Activated effector memory CD4-positive, alpha-beta T cell treated with Interleukin-2 at 50 U/mL for 16 hours (primary cell): ENCODE measurements at places on chromosomes 2 and 18.
A peak's percentile ranks its signal among the peaks of the same experiment; 100 is the strongest.

DNA sequence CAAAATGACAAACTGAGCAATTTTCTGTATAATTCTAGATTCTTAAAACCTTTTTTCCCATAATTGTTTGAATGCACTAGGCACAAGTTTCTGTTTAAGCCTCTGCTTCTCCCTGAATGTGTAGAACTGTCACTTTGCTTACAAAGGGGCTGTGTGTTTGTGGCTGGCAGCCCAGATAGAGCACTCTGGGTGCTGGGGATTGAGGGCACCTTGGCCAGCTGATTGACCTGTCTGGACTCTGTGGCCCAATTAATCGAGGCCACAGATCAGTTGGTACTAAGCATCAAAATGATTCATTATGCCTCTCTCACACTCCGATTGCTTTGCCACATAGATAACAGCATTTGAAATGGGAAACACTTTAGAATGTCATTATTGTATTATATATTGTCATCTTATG, 12.1 kb downstream of the ST8SIA3 start:
- DNase-seq = no peak

DNA sequence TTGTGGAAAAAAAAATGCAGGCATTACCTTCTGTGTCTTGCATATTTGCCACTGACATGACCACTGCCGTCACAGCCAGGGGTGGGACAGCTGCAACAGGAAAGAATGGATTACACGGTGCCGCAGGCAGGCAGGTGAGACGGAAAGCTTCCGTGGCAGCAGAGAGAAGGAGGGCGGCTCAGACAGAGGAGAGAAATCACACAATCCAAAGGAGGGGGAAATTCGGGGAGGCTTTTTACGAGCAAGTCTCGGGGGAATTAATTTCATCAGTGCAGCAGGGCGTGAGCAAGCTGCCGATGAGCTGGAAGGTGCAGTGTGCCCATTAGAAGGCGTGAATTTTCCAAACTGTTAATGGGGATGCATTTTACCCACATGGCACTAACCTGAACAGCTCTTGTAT, 234.8 kb upstream of the PXDN start:
- DNase-seq = no peak

DNA sequence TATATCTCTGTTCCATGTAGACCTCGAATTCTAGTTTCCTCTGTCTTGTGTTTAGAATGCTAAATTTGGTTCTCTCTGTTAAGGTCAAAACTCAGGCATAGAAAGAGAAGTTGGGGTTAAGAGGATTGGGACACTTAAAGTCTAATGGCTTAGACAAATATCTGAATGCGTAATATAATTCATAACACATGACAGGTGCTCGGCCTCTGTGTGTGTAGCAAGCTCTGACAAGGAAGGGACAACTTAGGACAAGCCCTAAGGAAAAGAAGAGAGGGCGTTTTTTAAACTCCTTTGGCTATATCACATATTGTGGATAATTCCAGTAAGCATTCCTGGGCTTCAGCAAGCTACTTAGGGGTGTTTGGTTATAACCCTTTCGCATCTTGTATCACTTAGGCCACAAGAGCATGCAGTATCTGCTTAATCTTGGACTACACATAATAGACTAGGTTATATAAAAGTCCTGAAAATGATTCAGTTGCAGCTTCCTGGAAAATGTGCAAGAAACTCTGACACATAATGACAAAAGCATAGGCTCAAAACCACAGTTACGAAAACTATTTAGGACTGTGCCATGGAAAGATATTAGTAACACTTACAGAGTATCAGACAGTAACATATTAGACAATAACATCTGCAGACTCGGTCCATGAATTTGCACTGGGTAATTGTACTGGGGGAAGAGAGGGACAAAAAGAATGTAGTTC, 16.1 kb upstream of the CREB1 start:
- DNase-seq = no peak

GRCh38 chr2:225086915-225087314, 44.6 kb upstream of the DOCK10 start:
- DNase-seq = no peak

- DNase-seq = no peak
Measured at GRCh38 chr2:54274781-54275242, 18.8 kb upstream of the TSPYL6 start.

DNA sequence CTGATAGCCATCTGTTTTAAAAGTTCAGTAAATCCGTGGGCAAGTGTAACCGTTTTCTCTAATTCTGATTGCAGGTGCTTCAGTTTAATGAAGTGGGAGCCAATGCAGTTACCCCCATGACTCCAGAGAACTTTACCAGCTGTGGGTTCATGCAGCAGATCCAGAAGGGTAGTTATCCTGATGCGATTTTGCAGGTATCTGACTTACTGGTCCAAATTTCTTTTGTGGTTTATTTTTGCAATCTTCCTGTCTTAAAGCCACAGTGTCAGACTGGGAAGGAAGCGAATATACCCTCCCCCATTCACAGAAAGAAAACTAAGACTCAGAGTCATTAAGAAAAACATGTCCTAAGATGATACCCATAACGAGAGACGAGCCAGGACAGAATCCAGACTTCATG, 7.7 kb downstream of the SERPINB2 start:
- no peak for DNase-seq

GRCh38 chr2:128535953-128536352, 217.3 kb upstream of the HS6ST1 start:
- DNase-seq = no peak

- no peak for DNase-seq
Measured at GRCh38 chr2:46461709-46462171, 17.6 kb upstream of the TMEM247 start.

GRCh38 chr2:238848976-238849853, 1.3 kb downstream of the TWIST2 start:
- no peak for DNase-seq

- DNase-seq = no peak
Measured at GRCh38 chr2:98932778-98933343, 3.2 kb downstream of the CRACDL start.

DNA sequence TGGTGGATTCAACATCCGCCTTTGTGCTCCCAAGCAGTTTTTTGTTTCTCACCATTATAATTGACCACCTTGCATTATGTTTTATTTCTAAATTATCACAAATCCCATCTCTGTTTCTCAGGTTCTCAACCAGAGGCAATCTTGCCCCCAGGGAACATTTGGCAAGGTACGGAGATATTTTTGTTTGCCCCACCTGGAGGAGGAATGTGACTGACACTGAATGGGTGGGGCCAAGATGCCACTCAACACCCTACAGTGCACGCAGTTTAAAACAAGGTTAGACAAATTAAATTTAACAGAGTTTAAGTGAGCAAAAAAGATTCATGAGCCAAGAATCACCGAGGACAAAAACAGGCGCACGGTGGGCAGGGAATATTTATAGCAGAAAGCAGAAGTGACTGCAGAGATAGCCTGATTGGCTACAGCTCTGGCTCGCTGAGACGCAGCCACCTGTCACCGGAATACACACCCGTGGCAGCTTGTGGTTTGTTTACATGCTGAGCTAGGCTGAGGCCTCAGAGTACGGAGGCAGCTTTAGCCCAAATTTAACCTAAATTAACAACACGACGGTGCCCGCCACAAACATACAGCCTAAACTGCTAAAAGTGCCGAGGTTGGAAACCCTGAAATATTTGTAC, 150.0 kb upstream of the ALKAL2 start:
- peak; percentile 65 for DNase-seq
